ENCODE measurements at places on chromosomes 6 and 20.

DNA sequence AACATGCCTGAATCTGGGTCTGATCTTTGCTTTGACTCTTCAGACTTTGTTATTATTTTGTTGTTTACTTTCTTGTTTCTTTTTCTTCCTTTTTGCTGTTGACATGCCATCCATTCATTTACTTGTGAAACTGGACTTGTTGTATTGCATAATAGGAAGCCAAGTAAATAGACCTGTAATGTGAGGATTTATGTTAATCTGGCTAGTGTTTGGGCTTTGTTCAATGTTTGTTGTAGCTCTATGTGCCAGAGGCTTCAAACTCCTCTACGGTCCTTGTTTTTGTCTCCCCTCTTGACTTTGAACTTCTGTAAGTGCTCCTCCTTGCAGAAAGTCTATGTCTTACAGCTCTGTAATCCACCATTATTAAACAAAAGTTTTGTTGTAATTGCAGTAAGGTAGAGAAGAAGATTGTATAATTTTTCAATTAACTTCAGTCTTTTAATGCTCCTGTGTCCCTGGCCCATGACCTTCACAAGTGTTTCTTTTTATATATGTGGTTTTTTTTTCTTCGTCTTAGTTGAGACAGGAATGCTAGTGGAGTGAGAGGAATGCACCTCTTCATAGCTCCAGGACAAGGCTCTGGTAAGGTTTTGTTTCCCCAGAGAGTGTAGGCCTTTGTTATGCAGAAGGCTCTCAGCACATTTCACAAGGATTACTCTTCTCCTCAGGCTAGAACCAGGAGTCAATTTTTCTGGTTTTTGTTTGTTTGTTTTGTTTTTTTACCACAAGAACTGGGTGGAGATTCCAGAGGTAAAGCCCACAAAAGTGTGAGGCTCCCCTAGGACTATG, 1061.8 kb upstream of the CITED2 start:
- DNase-seq, result no peak

GRCh38 chr20:56932575-56933330, 303.6 kb downstream of the TFAP2C start:
- no peak for DNase-seq

- no peak for DNase-seq
Observed at GRCh38 chr20:11172881-11173280, 499.1 kb upstream of the JAG1 start.

DNA sequence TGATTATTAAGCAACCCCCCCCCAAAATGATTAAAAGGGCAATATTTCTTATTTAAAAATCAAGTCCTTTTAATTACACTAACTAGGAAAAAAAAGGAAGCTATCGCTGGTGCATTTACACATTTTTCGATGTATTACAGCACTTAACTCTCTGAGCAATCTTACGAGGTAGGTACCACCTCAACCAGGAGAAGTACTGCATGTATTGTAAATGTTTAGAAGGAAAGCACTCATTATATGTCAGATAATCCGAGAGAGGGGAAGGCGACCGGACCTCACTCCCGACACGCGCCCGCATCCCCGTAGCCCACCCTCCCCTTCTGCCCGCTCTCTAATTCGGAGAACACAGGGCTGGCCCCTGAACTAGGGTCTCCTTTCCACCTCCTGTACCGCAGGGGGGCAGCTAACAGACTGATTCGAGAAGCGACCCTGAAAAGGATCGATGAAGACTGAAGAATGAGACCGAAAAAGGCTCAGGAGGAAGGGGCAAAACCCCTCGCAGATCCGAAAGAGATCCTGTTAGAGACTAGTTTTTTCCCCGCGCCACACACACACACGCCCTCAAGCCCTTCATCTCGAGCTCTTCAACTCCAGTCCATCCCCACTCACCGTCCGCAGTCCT, 337 bp downstream of the ESF1 start:
- DNase-seq, result no peak

DNA sequence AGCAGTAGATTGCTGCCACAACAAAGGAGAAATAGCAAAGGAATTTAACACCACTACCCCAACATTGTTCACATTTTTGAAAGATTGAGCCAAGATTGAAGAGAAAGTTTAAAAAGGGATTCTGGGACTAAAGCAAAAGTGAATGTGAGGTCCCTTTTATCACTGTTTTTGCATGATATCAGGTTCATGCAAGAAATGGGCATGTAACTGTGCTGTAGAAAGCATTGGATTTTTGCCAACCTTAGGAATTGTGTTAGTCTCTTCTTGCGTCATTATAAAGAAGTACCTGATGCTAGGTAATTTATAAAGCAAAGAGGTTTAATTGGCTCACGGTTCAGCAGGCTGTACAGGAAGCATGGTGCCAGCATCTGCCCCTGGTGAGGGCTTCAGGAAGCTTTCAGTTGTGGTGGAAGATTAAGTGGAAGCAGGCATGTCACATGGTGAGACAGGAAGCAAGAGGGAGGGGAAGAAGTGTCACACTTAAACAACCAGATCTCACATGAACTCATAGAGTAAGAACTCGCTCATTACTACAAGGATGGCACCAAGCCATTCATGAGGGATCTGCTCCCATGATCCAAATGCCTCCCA, 4.6 kb upstream of the GJB7 start:
- DNase-seq, result no peak

DNA sequence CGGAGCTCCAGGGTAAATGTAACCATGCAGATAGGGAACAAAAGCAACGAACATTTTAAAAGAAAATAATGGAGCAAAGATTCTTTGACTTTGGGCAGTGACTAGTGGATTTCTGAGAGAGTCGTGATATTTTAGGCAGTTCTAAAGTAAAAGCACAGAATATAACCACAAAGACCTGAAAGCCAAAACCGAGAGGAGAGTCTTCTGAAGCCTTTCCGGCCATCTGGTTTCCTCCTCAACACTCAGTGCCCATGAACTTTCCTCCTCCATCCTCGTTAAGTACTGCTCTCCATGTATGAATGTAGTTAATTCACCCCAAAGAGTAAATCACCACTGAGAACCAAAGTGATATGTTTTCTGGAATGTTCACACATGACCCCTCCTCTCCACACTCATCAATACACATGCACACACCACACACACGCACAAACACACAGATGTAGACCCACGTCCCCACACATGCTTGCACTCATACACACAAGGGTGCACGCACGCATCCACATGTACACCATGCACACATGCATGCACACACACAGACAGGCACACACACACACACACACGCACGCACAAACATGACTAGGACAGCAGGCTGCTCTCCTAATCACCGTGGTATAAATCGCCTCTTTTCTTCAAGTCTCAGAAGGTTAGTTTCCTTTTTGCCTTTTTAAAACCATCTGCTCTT, 109.5 kb downstream of the MYLK4 start:
- no peak for DNase-seq

DNA sequence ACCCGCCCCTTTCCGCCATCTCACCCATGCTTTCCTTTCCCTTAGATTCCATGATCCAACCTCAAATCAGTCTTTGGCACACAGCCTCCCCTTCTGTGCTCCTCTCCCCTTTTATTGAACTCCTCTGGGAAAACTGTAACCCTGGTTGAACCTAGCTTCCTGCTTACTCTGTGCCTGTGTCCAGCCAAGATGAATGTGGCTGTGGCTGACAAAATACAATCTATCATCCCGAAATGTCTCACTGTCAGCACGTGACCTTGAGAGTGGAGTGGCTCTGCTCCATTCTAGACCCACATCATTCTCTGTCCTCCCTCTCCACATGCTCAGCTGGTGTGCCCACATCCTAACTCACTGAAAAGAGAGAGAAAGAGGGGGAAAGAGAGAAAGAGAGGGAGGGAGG, 11.0 kb downstream of the NCR2 start:
- no peak for DNase-seq

DNA sequence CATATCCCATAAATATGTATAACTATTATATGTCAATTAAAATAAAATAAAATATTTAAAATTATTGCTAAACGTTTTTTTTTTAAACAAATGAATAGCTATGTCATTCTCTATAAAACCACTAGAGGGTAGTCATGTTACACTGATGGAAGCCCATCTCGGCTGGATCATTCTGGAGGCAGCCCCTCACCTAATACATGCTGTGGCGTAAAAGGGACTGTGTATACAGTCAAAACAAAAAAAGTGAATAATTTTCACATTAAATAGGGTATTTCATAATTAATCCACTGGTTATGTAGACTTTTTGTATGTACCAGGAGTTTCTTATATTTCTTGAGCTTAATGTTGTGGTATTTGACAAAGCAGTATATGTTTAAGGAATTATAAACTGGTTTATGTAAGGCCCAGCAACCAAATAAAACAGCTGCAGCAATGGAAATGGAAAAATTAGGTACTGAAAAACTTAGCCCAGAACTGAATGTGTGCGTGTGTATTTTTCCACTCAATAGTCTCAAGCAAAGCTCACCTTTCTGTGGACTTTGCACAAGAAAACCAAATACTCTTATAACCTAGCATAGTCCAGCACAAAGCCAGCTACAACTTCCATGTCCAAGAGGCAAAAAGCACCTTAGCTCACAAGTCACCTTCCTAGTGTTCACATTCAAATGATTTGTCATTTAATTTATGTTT, 81.7 kb downstream of the COL9A1 start:
- DNase-seq, result no peak

GRCh38 chr6:155778336-155778735, 322.7 kb upstream of the NOX3 start:
- no peak for DNase-seq

DNA sequence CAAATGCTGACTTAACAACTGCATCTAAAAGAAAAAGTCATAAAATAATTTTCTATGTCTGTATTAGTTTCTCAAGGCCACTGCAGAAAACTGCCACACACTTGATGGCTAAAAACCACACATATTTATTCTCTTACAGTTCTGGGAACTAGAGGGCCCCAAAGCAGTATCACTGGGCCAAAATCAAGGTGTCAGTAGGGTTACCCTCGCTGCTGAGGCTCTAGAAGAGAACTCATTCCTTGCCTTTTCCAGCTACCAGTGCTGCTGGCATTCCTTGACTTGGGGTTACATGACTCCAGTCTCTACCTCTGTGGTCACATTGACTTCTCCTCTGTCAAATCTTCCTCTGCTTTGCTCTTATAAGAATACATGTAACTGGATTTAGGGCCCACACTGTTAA, 124.6 kb upstream of the THEMIS start:
- no peak for DNase-seq

DNA sequence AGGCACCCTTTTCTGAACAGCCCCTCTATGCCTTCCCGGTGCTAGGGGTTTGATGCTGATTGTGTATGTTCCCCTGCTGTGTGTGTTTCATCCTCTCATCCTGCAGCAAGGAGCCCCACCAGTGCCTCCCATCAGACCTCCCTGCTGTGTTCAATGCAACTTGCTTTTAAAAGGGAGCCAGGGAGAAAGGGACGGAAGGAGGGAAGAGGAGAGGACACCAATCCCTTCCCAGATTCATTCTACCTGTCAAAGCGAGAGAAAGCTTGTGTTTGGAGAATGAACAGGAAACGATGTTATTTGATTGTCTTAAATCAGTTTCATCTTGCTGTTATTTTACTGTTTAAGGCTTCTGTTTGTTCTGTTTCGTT, 259.2 kb downstream of the ADGB start:
- no peak for DNase-seq

Data from activated naive CD4-positive, alpha-beta T cell treated with Interleukin-2 at 50 U/mL for 16 hours (primary cell).